Natural killer cell (primary cell): ENCODE measurements at places on chromosomes 6 and 20.

DNA sequence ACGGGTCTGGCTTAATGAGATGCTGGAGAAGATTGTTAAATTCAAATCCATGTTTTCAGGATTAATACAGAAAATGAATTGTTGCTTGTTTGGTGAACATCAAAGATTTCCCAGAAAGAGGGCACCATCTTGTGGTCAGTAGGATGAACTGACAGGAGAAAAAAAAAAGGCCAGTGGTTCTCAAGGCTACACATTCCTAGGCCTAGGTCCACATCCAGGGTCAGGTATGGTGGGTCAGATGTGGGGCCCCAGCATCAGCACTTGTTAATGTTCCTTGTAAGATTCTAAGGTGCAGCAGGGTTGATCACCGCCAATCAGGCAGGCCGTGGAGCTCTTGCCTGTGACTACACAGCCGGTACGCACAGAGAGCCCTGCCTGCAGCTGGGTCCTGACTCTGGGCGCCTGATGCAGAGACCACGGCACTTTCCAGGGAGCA, 34.0 kb upstream of the FOXO3 start:
- DNase-seq, result no peak

- DNase-seq, result no peak
These were observed 26.7 kb downstream of the LATS1 start for GRCh38 chr6:149691201-149691600.

- no peak for DNase-seq
These were observed 40.0 kb upstream of the MBOAT1 start for GRCh38 chr6:20252311-20252710.

DNA sequence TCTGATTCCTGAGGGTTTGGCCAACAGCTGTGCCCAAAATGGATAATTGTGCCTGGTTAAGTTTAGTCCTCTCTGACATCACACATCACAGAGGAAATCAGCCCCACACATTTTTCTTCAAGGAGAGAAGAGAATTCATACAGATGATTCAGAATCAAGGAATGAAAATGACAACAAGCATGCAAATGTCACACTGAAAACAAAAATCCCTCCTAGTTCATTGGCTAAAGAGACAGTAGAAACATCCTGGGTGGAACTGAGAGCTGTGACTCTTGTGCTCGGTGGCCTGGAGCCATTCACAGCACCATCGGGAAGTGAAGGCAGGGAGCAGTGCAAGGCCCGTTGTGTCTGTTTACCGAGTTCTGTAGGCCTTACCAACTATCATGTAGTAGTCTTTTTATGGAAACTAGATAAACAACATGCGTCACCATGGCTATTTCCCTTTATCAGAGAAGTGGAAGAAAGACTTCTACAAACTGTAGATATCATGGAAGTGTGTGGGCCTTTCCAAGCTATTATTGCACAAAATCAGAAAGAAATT, 81.7 kb upstream of the TENT5A start:
- DNase-seq, result no peak

GRCh38 chr6:148884461-148884860, 137.6 kb downstream of the UST start:
- DNase-seq, result no peak

GRCh38 chr6:45310118-45310788, 17.9 kb upstream of the RUNX2 start:
- DNase-seq, result peak; percentile 69

DNA sequence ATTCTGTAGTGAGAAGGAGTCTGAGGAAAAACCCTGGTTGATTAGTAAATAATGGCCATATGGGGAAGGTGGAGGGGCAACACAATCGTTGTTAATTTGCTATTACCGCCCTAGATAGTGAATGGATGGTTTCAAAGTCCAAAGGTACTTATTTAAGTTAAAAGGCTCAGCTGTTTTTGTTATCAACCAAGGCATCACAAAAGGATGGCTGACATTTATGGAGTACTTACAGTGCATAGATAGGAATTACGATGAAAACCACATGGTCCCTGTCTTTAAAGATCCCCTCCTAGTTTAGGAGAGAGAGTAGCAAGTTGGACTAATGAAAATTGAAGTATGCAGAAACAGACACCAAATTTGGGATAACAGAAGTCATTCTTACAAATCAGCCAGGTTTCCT, 319.6 kb downstream of the CDKAL1 start:
- DNase-seq, result no peak

GRCh38 chr20:23509247-23509913, 18.5 kb downstream of the CST8 start:
- no peak for DNase-seq

DNA sequence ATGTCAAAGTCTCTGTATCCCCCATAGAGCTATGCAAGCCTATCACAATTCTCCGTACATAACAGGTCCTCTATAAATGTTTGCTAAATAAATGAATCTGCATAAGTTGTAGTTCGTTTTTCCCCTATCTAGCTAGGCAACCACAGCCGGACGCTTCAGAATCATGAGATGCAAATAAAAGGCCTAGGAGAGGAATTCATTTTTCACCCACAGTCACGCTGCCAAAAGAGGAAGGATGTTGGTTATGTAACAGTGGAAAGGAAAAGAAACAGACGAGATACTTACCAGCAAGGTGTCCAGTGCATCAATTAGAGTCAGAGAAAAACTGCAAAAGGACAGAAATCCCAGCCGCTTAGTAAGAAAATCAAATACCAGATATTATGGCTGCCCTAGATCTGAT, 2.4 kb downstream of the EDEM2 start:
- DNase-seq, result no peak

GRCh38 chr20:14336686-14337085, 726 bp downstream of the FLRT3 start:
- DNase-seq, result no peak

DNA sequence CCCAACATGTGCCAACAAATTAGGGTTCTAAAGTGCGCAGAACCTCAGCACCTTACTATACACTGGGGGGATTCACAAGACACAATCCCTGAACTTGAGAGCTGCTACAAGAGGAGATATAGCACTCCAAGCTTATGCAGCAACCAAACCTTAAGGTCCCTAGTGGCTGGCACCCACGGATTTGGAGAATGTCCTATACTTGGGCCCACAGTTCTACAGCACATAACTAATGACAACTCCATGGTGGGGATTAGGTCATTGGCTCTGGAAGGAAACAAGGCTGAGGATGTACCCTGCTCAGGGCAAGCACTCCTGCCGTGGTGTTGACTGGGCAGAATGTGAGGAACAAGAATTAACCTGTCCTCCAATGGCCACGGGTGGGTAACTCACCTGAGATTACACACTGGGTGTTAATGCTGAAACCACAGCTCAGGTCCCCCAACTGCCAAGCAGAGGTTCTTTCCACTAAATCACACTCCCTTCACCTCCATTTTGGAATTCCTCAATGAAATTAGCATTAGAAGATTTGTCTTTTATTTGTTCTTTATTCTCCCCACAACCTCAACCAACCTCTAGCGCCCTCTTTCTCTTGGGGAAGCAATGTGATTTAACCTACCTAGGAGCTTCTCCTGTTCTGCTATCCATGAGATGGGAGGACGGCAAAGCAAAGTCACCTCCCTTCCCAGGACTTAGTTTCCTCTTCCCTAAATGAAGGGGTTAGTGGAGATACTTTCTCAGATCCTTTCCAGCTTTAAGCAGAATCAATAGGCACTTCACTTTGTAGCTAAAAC, 32.0 kb downstream of the TRERF1 start:
- no peak for DNase-seq

DNA sequence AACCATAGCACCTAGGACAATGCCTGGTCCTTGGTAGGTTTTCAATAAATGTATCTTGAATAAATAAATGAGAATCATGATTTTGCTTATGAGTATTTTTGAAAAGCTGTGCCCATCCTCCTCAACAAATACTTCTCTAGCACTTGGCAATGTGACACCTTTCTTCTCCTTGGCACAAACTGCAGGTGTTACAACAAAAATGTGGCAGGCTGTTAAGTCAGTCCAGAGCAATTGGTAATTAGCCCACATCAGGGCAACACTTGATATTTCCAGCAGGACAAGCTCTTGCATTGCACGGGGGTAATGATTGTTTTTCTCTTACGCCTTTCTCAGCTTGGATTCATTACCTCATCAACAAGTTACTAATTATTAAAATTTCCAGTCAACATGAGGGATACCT, 31.6 kb upstream of the SNX9 start:
- DNase-seq, result no peak
